Stimulated activated CD8-positive, alpha-beta memory T cell treated with anti-CD3 and anti-CD28 coated beads, Interleukin-4, amount 100 ng/mL, for 48 hours (primary cell): ENCODE measurements at places on chromosomes 5 and 9.
A peak's percentile ranks its signal among the peaks of the same experiment; 100 is the strongest.

DNA sequence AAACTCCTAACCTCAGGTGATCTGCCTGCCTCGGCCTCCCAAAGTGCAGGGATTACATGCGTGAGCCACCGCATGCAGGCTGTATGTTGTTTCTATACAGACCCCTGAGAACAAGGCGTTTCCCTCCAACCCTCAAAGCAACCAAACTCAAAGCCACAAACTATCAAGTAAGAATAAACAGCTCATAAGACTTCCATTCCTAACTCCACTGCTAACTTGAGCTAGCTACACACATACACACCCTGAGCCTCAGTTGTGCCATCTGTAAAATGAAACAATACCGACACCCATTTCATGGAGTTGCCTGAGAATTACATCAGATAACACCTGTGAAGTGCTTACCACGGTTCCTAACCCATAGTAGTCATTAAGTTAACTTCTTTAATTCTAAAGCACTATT lies 70.8 kb downstream of the SERINC5 start:
- peak; percentile 37 for DNase-seq

- no peak for DNase-seq
These were observed 211.9 kb downstream of the NXNL2 start for GRCh38 chr9:88746743-88747398.

DNA sequence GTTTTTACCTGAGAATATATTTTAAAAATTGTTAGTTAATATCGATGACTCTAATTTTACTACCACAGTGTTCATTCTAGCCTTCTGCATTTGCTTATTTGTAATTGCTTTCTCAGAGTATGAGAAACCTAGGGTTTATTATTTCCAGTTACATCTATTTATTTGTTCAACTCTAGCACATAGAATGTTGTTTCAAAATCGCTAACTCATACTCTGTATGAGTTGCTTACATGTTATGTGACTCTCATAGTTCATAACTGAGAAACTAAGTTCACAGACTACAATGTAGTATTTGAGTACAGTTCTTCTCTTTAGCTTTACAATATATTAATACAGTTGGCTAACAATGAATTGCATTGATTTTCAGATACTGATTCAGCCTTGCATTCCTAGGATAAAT lies 103.2 kb downstream of the MACROH2A1 start:
- no peak for DNase-seq

GRCh38 chr5:5983261-5983980 lies 394.9 kb downstream of the MED10 start:
- no peak for DNase-seq

- no peak for DNase-seq
These were observed 34.1 kb downstream of the PRRC1 start for GRCh38 chr5:127551410-127552041.

- DNase-seq, result no peak
These were observed 767.7 kb downstream of the DTWD2 start for GRCh38 chr5:118220556-118221195.

DNA sequence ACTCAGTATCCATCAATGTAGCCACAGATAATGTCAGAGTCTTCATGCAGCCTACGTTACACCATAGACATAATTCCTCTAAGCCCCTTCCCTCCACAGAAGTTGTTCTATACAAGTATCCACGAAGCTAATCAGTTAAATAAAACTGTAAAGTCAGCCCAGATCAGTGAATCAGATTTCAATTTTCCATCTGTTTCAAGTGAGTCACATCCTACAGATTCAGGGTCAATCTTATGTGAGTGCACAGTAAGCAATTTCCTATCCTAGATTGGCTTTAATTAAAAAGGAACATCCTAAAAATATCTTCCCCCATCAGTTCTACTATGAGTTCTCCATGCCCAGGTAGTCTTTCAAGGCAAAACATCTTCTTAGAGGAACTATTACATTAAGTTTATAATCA lies 402.5 kb downstream of the EFNA5 start:
- DNase-seq, result no peak

DNA sequence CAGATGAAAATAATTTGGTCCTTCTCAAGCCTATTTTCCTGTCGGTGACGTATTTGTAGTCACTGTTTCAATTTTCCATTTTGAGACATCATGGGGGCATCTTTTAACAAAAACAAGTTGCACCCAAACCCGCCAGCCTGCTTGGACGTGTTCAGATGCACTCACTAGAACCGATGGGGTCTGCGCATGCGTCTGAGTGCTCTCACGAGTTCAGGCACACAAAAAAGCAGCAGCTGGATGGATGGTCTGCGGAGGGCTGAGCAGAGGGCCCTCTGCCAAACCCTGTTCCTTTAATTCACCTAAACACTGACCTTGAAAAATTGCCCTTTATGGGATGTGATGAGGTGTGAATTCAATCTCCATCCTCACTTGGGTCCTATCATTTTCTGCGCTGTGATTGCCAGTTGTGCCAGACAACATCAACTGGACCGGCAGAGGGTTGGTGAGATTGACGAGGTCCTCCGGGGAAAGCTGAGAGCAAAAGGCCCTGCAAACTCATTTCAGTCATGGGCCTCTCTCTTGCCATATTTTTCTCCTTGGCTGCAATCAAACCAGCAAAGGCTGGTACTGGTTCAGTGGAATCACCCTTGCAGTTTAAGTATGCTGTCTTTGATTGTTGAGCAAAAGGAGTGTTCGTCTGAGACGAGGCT lies 251.9 kb downstream of the NFIB start:
- no peak for DNase-seq

GRCh38 chr5:57716661-57717060 lies 234.1 kb upstream of the ACTBL2 start:
- no peak for DNase-seq

GRCh38 chr5:124124711-124125229 lies 612.8 kb downstream of the CSNK1G3 start:
- DNase-seq, result no peak

GRCh38 chr9:133957328-133957727 lies 34.8 kb downstream of the VAV2 start:
- DNase-seq, result no peak

DNA sequence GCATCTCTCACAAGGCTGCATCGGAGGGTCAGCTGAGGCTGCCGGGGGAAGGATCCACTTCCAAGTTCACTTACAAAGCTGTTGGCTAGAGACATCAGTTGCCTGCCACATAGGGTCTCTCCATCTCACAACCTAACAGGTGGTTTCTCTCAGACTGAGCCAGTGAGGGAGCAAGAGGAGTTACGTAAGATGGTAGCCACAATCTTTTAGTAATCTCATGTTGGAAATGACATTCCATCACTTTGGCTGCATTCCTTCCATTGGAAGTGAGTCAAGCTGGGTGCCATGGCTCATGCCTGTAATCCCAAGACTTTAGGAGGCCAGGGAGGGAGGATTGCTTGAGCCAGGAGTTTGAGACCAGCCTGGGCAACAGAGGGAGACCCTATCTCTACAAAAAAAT lies 7.4 kb upstream of the GRK6 start:
- no peak for DNase-seq

DNA sequence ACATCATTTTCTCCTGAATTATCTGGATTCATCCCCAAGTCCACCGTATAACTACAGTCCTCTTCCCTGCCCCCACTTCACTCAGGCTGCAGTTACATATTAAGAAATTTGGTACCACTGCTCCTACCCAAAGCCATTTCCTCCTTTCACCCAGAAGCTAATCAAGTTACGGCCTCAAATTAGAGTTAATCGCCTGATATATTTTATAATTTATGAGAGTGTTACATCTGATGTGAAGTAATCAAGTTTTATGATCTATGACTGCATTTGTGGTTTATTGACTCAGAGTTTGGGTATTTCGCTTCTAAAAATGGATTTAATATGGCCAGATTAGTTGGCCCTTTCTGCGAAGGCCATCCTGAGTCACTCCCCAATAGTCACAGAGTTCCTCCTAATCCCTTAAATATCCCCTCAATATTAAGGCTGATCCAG lies 223.6 kb upstream of the KIF2A start:
- no peak for DNase-seq

- DNase-seq, result peak; percentile 25
These were observed 72.3 kb downstream of the GNA14 start for GRCh38 chr9:77575785-77576184.

DNA sequence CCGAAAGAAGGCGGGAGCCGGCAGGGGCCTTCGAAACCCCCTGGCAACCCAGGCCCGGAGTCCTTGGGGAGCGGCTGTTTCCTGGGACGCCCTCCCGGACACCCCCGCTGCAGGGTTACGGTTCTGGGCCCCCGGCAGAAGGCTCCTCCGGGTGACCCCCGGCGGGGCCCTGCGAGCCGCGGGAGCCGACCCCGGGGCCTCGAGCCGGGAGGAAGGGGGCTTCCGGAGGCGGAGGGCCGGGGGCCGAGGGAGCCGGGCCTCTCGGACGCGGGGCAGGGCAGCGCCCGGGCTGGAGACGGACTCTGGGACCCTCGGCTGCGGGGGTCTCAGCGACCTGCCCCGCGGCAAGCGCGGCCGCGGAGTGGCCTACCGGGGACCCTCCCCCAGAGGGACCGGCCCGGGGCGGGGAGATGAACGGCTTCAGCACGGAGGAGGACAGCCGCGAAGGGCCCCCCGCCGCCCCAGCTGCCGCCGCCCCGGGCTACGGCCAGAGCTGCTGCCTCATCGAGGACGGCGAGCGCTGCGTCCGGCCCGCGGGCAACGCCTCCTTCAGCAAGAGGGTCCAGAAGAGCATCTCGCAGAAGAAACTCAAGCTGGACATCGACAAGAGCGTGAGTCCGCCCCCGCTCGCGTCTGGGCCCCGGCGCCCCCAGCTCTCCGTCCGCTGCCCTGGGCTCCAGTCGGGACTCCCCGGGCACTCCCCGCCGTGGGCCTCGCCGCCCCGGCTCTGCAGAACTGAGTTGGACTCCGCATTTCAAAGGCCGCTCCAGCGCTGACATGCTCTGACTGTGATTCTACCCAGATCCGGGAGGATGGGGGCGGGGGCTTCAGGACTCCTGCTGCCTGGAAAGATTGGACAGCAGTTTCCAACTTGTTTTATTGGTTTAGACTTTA lies 645 bp downstream of the SAP30L start:
- DNase-seq, result peak; percentile 63

DNA sequence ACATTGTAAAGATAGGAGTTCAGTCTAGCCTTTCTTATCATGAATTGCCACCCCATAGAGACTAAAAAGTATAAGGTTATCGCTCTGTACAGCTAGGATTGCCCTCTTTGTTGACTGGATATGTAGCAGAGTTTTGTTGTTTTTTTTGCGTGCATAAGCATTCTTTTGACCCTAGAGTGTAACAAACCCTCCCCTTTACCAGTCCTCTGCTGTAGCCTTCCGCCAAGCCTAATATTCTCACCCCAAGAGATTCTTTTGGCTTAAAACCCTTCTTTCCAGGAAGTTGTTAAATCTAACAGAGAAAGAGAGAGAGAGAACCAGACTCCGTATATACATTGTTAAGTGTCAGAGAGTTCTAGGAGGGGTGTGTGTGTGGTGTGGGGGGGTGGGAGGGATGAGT lies 113.9 kb downstream of the FGF1 start:
- DNase-seq, result no peak

GRCh38 chr5:128757196-128757959 lies 207.9 kb upstream of the SLC27A6 start:
- no peak for DNase-seq

DNA sequence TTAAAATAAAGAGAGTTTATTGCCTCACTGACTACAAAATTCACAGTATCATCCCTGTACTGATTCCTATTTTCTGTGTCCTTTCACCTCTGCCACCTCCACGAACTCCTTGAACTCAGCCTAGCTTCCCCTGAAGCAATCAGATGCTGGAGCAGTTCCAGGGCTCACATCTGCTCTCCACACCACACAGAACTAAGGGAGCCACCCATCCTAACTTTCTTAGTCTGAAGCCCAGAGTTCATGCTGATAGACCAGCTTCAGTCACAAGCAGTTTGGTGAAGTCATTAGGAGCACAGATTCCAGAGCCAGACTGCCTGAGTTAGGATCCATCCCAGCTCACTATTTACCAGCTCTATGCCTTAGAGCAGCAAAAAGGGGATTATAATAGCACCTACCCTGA lies 15.6 kb upstream of the EPB41L4A start:
- no peak for DNase-seq

- no peak for DNase-seq
These were observed 214.5 kb downstream of the SEC61B start for GRCh38 chr9:99436616-99437015.

DNA sequence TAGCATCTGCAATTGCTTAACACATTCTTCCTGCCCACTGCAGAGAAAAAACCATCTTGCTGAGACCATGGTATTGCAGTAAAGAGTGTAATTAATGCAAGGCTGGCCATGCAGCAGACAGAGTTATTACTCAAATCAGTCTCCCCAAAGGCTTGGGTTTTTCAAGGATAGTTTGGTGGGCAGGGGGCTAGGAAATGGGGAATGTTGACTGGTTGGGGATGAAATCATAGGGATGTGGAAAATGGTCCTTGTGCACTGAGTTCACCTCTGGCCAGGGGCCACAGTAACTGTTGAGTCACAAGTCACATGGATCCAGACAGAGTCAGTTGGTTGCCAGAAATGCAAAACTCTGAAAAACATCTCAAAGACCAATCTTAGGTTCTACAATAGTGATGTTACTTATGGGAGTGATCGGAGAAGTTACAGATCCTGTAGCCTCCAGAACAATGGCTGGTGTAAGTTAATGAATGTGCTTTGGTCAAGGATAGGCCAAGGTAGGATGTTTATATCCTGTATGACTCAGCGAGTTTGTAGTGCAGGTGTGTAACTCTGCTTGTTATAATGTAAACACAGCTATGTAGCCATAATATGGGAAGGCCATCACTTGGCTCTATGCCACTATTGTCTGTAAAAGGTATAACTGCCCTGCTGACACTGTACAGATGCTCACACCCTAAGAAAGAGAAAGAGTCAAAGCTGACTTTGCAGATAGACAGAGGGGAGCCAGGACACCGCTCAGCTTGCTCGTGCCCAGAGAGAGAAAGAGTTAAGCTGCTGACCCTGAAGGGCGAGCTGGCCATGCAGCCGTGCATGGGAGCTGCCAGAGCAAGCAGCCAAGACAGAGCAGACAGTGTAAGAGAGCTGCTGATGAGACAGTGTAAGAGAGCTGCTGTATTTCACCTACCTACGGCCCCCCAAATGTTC lies 27.2 kb downstream of the C9orf152 start:
- no peak for DNase-seq

DNA sequence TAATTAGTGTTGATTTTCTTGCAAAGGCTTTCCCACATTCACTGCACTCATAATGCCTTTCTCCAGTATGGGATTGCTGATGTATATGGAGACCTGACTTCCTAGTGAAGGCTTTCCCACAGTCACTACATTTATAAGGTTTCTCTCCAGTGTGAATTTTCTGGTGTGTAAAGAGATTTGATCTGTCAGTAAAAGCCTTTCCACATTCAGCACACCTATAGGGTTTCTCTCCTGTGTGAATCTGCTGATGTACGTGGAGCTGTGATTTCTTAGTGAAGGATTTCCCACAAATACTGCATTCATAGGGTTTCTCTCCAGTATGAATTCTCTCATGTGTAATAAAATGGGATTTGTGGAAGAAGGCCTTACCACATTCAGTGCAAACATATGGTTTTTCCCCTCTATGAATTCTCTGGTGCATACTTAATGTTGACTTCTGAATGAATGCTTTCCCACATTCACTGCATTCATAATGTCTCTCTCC lies 31.1 kb downstream of the ZNF484 start:
- no peak for DNase-seq

GRCh38 chr5:176674799-176675198 lies 27.5 kb downstream of the TSPAN17 start:
- no peak for DNase-seq

GRCh38 chr9:95504053-95504963 lies 12.5 kb downstream of the PTCH1 start:
- no peak for DNase-seq
